ENCODE measurements at places on chromosomes 2 and 18.

- DNase-seq, result no peak
These were observed 319.7 kb downstream of the SOX11 start for GRCh38 chr2:6011921-6012320.

- no peak for DNase-seq
These were observed 261.8 kb downstream of the SPAG16 start for GRCh38 chr2:213545964-213546475.

DNA sequence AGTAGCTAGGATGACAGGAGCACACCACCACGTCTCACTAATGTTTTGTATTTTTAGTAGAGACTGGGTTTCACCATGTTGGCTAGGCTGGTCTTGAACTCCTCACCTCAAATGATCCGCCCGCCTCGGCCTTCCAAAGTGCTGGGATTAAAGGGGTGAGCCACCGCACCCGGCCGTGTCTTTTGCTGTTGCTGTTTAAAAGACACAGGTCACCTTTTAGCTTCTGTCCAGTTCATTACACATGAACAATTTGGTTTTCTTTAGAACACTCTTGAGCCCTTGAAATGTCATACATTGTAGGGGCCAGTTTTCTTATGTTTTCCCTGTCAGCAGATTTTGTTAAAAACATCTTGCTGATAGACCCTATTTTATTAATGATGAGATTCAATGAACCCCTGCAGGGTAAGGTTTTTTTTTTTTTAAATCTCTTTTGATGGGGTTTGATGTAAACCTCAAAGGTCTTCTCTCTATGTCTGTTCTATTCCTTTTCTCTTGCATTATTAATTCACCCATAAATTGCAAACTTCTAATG, 61.0 kb upstream of the AGPS start:
- no peak for DNase-seq

DNA sequence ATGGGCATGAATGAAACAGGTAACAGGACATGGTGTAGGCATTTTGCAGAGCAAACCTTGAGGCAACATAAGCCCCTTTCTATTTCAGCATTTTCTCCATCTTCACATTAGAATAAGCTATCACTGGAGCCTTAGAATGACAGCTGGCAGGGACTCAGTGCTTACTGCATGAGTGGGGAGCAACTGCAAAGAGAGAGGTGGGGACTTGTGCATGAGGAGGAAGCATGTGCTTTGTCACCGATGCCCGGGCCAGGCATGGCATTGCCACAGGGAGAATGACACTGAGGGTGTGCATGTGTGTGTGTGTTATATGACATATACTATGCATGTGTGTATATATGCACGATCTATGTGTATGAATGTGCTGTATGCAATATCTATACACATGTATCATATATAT, 258.2 kb upstream of the RAB6C start:
- no peak for DNase-seq

DNA sequence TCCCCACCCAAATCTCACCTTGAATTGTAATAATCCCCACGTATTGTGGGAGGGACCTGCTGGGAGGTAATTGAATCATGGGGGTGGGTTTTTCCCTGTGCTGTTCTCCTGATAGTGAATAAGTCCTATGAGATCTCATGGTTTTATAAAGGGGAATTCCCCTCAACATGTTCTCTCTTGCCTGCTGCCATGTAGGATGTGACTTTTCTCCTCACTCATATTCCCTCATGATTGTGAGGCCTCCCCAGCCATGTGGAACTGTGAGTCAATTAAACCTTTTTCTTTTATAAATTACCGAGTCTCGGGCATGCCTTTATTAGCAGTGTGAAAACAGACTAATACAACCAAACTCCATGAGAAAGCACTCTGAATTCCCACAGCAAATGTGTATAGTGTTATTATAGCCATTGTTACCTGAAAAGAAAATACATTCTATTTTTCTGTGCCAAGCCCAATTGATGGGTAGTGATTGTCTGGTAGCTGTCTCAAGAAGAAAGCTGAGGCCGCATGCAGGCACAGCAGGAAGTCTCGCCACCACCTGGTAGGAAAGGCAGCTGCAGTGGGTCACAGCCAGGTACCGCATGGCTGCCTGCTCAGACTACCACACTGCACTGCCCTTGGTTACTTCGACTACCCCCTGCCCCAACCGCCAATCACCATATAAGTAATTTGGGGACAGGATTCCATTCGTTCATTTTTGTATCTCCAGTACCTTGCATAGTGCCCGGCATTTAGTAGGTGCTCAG, 10.3 kb upstream of the ZBTB7C start:
- no peak for DNase-seq

GRCh38 chr2:101114815-101115214, 36.4 kb downstream of the TBC1D8 start:
- DNase-seq, result no peak

DNA sequence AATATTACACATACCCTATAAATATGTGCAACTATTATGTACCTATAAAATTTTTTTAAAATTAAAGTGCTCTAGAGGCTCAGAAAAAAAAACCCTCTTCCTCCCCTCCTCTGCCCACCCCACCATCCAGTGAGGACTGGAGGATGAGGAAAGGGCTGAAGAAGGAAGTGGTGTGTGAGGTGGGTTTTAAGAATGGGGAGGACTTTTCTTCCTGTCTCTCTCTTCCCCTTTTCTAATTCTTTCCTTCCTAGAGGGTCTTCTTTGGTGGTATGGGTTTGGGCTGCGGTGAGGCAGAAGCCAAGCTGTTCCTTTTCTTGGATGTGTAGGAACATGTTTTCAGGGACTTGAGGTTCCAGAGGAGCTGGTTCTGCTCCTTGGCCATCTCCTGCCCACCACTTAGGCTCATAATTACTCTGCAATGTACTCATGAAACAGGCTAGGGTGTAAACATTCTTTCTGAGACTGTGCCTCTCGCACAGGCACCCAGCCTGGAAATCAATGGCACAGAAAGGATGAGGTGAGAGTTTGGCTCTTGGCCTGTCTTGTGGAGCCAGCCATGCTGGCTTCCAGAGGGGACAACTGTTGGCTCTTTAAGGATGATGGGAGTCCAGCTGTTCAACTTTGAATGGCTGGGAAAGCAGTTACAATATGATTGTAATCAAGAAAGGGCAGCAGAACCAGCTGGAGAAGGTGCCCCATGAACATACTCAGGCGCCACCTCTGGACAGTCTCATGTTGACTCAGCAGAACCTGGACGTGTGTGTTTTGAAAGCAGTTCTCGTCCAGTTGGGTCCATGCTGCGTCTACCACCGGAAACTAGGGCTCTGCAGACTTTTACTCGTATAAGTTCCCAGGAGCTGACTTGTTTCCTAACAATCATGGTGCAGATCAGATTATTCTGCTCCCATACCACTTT, 38.3 kb downstream of the IL1RL2 start:
- no peak for DNase-seq

- peak; percentile 13 for DNase-seq
These were observed 14.3 kb upstream of the TANC1 start for GRCh38 chr2:158953926-158954763.

DNA sequence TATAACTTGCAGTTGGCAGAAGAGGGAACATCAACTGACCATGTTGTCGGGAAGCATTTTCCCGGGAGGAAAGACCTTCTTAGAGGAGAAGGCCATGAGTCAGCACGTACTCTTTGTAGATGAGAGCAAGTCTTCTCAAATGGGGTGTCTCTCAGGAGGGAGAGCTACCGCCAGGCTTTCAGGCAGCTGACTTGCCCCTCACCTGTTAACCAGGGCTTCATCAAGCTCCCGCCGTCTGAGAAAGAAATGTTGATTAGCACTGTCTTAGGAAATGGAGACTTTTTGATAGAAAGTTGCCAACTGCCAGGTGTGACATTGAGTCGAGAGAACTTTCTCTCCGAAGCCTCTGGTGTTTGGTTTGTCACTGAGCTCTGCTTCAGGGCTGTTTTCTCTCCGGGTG, 196.1 kb downstream of the ZNF407 start:
- no peak for DNase-seq

DNA sequence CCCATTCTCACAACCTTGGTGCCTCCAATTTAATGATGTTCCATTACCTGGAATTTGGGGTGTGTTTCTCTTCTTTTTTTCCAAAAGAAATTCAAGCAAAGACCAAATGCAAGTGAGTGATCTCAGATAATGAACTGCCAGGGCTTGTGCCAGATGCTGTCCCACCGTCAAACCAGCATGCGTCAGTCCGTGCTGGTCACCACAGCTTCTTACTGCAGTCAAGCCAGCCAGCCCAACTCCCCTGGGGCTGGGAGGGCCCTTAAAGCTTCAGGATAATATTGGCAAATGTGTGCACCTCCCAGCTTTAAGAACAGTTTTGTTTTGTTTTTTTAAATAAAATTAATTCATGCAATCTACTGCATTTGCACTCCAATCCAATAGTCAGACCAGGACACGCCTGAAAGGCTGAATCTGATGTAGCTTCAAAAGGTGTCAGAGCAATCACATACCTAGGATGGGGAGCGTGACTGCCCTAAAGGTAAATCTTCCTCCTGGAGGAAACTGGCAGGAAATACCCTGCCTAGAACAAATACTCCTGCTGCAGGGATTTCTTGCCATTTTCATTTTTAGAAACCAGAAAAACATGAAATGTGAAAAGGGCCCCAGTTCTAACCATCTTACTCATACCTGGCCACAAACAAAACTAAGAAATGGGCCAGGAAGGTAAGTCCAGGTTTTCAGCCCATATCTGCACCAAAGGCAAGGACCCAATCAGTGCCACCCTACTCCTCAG, 26.8 kb upstream of the SP3 start:
- no peak for DNase-seq

GRCh38 chr2:61493523-61493942, 22.6 kb upstream of the USP34 start:
- DNase-seq, result peak; percentile 25

GRCh38 chr2:97693476-97693875, 19.9 kb upstream of the ZAP70 start:
- no peak for DNase-seq

DNA sequence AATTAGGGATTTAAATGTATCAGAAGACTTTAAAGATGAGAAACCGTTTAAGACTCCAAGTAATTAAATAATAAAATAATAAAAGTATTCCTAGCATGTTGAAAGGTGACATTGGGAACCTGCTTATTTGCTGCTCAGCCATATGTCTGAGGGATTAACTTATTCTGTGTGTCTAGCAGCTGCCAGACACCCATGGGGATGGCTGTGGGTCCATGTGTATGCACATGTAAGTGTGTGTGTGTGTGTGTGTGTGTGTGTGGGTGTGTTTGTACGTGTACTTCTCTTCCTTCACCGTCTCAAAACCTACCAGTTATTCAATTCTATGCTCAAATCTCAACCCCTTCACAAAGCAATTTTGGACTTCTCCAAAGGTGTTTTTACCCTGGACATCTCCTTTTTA, 124.5 kb downstream of the SETBP1 start:
- DNase-seq, result no peak

- DNase-seq, result no peak
These were observed 104.0 kb downstream of the PRPF40A start for GRCh38 chr2:152613235-152613634.

- no peak for DNase-seq
These were observed 496.6 kb upstream of the SPHKAP start for GRCh38 chr2:228678110-228678509.

GRCh38 chr2:181468811-181469210, 11.6 kb downstream of the ITGA4 start:
- DNase-seq, result no peak

Measured in CD4-positive, alpha-beta T cell treated with Interleukin-17A for 1 hour (primary cell).